HS-5 (cell line): ENCODE measurements at places on chromosomes 11 and 22.

DNA sequence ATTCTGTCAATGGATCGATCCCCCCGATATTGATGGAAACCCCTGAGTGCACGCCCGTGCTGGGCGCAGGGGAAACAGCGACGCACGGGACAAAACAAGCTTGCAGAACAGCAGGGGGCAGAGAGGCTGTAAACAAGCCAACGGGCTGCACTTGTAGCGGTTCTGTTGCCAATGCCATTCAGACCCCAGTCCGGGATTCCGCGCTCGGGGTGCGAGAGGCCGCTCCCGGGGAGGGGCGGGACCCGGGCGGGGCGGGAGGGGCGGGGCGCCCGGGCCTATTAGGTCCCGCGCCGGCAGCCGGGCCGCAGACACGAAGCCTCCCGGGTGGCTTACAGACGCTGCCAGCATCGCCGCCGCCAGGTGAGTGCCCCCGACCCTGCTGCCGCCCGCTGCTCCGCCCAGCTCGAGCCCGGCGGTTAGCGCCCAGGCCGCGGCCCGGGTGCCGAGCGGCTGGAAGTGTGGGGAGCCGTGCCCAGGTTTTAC is at the start of gene BIK:
Gene BIK, plus strand, starts transcription at position 307 of the 483 bp plus-strand sequence. CDS start 13,273 bp downstream, outside the sequence.
- no peak for DNase-seq

DNA sequence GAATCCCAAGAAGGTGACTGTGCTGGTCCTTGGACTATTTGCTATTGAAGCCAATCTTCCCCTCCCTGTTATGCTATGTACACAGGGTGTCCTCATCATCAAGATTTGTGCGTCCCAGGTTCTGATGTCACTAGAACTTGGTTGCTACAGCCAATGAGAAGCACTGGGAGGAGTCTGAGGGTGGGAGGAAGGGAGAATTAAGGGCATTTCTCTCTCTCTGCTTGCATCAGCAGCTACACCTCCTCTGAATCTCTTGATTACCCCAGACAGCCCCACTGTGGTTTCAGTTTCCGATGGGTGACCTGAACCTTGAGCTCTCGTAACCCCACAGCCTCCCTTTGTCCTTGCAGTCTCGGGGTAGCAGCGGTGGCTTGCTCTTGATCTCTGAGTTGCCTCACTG is 212.4 kb upstream of the SESN3 start:
- no peak for DNase-seq

- no peak for DNase-seq
Measured at GRCh38 chr11:2464451-2465165, 19.8 kb downstream of the KCNQ1 start.

DNA sequence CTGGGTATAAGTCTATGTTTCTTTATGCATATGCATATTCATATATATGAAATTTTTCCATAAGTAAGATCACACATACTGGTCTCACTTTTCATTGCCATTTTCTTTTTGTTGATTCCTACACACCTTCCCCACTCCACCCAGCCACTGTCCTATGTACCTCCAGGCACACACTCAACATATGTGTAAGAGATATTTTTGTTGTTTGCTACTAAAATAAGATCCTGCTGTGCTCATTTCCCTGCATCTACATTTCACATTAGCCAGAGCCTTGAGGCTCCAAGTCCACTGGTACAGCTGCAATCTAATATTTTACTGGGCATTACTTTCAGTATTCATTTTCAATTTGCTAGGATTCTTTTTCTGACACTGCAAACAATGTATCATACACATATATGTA is 8.1 kb upstream of the KRTAP5-10 start:
- no peak for DNase-seq

- no peak for DNase-seq
Measured at GRCh38 chr11:44507491-44507890, 58.0 kb upstream of the CD82 start.

- DNase-seq, result no peak
Measured at GRCh38 chr11:116232364-116232828, 540.4 kb downstream of the BUD13 start.

DNA sequence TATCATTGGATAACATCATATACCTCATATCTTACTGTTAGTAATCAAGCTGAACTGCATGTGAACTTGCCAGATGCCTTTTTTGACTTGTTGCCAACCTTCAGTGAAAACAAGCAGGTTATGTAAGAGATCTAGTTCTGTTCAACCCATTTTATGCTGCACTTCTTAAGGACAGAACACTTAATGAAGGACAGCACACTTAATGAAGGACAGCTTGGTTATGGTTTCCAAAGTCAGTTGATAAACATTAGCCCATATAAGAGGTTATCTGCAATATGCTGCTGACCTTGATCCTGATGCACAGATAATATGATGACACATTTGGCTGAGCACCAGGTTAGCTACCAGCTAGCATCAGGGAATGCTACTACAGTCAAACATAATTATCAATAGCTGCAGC is 358.7 kb upstream of the PDGFD start:
- no peak for DNase-seq

DNA sequence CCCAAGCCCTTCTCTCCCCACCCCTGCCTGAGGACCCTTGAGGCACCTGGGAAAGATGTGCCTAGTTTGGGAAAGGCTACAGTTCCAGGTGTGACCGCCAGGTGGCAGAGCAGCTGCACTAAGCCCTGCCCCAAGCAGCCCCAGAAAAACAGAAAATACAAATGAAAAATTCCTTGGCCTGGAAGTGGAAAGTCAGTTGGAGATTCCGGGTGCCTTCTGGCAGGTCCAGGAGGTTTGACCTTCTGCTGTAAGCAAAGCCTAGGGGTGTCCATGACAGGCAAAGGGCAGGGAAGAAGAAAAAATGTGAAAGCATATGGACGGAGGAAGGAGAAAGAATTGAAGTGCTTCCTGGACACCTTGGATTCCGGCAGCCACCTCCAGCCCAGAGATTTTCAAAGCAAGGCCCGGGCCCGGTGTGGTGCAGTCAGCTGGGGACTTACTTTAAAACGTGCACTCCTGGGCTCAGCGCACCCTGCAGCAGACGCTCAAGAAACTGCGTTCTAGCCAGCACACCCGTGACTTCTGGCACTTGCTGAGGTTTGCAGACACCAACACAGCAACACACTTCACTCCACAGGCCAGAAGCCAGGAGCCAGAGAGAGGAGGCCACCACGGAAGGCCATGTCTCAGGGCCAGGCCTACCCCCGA is 37.3 kb upstream of the SLC22A12 start:
- no peak for DNase-seq

DNA sequence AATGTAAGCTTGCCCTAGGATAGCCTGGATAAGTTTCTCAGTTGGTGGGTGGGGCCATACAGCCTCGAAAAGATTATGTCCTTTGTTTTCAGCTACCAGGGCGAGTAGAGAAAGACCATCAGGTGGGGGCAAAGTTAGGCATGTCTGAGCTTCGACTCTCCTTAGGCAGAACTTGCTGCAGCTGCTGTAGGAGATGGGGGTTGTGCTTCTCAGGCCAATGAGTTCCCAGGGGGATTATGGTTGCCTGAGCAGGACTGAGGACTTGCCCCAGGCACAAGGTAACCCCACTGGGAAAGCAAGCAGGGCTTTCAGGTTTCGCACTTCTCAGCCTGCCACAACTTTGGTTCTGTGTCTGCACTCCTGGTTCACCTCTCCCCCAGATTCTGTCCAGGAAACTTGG is 173.4 kb upstream of the SESN3 start:
- DNase-seq, result no peak

DNA sequence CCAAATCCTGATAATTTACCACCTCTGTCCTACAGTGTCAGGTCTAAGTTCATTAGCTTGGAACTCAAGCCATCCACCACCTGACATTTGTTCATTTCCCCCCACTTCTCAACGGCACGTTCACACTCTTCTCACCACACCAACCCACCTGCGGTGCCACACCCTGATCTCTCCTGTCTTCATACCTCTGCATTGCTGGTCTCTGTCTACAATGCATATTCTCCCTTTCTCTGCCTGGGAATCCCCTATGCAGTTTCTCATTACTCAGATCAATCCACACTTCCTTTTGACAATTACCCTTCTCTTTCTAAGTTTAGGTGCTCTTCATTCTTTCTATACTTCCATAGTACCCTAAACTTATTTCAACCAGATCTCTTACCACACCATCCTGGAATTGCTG is 20.4 kb upstream of the EMSY start:
- no peak for DNase-seq

GRCh38 chr11:83639995-83640758 is 354.0 kb upstream of the CCDC90B start:
- DNase-seq, result no peak
